NCI-H226 (cell line): ENCODE measurements at places on chromosomes 1 and 21.

- DNase-seq = no peak
Observed at GRCh38 chr1:64236541-64236954, 33.1 kb downstream of the UBE2U start.

DNA sequence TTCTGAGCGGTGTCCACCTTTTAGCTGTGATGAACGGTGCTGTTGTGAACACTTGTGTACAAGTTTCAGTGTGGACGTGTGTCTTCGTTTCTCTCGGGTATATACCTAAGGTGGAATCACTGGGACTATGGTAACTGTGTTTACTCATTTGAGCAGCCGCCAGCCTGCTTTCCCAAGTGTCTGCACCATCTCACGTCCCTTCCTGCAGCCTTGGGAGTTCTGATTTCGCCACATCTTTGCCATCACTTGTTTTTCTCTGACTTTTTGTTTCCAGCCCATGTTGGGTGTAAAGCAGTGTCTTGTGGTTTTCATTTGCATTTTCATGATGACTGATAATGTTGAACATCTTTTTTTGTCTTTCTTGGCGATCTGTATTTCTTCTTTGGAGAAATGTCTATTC is 40.4 kb downstream of the COL18A1 start:
- no peak for DNase-seq

DNA sequence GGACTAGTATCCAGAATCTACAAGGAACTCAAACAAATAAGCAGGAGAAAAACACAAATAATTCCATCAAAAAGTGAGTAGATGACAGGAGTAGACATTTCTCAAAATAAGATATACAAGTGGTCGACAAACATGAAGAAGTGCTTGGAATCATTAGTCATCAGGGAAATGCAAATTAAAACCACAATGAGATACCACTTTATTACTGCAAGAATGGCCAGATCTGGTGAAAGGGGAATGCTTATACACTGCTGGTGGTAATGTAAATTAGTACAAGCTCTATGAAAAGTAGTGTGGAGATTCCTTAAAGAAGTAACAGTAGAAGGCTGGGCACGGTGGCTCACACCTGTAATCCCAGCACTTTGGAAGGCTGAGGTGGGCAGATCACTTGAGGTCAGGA is 73.8 kb downstream of the POU2F1 start:
- DNase-seq = no peak

- no peak for DNase-seq
Observed at GRCh38 chr1:62281922-62282555, 37.2 kb downstream of the KANK4 start.
